Prostate gland (tissue), 2 donors: ENCODE measurements at places on chromosomes 3 and 15.

DNA sequence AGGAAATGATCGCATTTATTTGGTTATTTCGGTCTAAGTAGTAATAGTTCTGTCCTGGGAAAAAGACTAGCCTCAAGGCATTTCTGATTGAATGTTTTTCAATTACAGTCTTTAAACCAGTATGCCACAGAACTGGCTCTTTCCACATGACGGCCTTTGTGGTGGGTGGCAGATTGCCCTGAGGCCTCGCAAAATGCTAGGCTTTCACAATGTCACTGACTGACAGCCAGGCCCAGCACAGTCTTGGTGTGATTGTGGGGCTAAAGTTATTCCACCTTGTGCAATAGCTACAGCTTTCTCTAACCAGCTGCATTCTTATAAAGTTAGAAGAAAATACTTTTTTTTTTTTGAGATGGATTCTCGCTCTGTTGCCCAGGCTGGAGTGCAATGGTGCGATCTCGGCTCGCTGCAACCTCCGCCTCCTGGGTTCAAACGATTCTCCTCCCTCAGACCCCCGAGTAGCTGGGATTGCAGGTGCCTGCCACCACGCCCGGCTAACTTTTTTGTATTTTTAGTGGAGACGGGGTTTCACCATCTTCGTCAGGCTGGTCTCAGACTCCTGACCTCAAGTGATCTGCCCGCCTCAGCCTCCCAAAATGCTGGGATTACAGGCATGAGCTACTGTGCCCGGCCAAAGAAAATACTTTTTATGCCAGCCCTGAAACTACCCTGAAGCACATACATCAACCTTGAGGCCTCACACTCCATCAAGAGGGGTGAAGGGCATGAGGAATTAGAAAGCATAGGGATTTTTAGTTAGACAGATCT is 2.5 kb upstream of the ADIPOQ start:
- no peak for DNase-seq

- no peak for DNase-seq
Measured at GRCh38 chr3:25306066-25306465, 122.0 kb upstream of the RARB start.

DNA sequence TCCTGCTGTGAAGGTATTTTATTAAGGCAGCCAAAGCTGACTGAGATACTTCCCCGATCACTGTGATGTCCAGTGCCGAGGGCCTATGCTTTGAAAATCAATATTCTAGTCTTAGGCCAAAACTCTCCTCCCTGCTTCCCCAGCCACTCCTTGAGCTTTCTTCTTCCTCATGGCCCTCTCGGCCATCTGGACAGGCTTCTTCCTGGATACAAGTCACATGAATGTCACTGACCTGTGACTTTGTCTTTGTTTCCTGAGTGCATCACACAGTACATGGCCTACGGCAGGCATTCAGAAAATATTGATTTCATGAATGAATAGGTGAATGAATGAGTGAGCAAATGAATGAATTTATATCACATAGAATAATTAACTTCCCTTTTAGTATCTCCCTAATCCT is 24.6 kb upstream of the HES1 start:
- DNase-seq = no peak

GRCh38 chr3:71783152-71783551 is 1.8 kb downstream of the PROK2 start:
- no peak for DNase-seq

- no peak for DNase-seq
Measured at GRCh38 chr15:22810033-22810852, 23.8 kb downstream of the NIPA1 start.

GRCh38 chr3:196320137-196320536 is 2.1 kb upstream of the DYNLT2B start:
- no peak for DNase-seq

DNA sequence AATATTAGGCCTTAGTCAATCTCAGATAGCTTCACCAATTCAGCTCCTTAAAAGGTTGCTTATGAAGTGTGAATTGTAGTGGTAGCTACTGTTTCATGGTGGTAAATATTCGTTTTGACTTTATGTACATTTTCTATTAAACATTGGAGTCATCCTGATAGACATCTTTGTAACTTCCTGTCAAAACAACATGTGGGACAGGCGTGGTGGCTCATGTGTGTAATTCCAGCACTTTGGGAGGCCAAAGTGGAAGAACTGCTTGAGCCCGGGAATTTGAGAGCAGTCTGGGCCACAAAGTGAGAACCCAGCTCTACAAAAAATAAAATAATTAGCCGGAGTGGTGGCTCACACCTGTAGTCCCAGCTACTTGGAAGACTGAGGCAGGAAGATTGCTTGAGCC is 2.0 kb upstream of the TRIM59 start:
- DNase-seq = no peak

DNA sequence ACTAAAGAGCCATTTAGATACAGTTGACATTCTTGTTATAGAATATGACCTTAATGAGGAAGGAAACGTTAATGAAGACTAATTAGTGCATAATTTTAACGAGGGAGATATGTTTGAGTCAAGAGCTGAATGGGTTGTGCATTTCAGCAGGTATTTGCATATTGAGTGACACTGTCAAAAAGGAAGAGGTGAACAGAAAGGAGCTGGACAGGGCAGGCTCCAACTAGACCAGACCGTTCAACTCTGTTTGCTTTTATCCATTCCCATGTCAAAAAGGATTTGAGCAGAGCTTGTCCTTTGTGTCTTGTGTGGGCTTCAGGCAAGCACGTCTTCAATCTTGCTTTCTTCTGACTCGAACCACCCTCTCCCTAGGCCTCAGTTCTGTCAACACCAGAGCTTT is 40.7 kb downstream of the B3GALNT1 start:
- no peak for DNase-seq

- no peak for DNase-seq
Measured at GRCh38 chr15:94272251-94272898, 41.0 kb downstream of the MCTP2 start.

- no peak for DNase-seq
Measured at GRCh38 chr3:185613016-185613415, 26.9 kb downstream of the SENP2 start.

GRCh38 chr15:29910068-29910467 is 87.8 kb upstream of the TJP1 start:
- peak; percentile 37 for DNase-seq

- DNase-seq = peak; percentile 56
Measured at GRCh38 chr3:127043041-127043641, 60.2 kb downstream of the PLXNA1 start.

- DNase-seq = no peak
Measured at GRCh38 chr3:152359385-152360248, 90.9 kb downstream of the MBNL1 start.

DNA sequence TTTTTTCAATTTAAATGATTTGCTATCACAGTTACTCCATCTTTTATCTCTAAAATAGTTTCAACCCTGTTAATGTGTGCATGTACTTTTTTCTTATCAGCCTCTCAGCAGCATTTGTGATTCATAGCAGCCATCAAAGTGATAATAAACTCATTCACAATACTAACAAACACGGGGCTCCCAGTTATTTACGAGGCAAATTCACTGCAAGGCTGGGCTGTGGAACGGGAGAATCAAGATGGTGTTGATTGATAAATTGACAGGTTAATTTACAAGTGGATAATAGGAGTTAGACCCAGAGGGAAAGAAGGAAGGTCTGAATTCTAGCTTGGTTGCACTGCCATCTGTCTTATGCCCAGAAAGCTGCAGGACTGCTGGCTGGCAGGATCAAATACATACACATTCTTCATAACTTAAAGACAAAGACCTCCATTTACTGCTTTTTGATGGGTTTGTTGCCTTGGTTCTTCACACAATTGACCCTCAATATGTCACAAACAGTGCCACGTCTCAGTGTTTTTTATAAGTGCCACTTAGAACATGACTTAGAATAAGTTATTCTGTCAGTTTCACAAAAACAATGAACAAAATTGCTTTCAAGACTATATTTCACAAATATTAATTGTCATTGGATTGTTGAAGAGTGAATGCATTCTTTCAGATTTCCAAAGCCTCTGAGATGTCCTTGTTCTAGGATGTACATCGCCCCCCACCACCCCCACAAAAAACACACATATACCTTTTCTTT is 562.8 kb downstream of the NR2F2 start:
- peak; percentile 5 for DNase-seq

- DNase-seq = no peak
Measured at GRCh38 chr3:38022301-38022700, 7.1 kb downstream of the PLCD1 start.

GRCh38 chr3:109851854-109852253 is 514.5 kb upstream of the DPPA4 start:
- DNase-seq = no peak

- peak; percentile 37 for DNase-seq
Measured at GRCh38 chr3:168047190-168047795, 48.4 kb downstream of the GOLIM4 start.

GRCh38 chr15:98953000-98953787 is 54.4 kb downstream of the PGPEP1L start:
- no peak for DNase-seq

- peak; percentile 29 for DNase-seq
Measured at GRCh38 chr15:31867536-31868442, 162.5 kb upstream of the CHRNA7 start.

- no peak for DNase-seq
Measured at GRCh38 chr3:25396686-25397085, 31.4 kb upstream of the RARB start.

GRCh38 chr3:27533718-27534573 is 49.8 kb upstream of the SLC4A7 start:
- peak; percentile 5 for DNase-seq

GRCh38 chr3:24195504-24196230 is 250.6 kb downstream of the NR1D2 start:
- DNase-seq = no peak

DNA sequence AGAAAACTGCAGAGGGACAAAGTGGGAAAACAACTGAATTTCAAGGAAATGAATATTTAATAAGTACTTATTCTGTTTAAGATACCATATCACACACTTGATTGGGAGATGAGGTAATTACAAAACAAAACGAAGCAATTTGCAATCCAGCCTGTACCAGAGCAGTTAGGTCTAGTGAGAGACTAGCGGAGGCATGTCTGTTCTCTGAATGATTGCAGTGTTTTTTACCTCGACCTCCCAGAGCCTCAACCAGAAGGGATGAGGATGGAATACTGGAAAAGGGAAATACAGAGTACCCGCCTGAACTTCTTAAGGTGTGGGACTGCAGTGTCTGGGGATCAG is 59.5 kb downstream of the PIK3CB start:
- DNase-seq = no peak

GRCh38 chr15:35751413-35752133 is 205.6 kb upstream of the DPH6 start:
- DNase-seq = peak; percentile 64

DNA sequence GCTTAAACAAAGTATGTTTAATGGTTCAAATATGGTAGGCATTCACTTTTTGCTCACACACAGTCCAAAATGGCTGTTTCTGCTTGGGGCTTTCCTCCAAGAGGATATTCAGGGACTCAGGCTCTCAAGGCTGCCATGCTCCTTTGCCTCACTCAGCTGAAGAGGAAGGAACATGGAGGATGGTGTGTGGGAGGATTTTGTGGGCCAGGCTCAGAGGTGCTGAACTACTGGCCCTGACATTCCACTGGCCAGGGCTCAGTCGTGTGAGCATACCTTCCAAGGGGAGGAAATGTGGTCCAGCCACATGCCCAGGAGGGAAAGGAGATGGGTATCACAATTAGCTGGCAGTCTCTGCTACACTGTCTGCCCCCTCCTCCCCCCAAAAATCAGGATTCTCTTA is 8.7 kb downstream of the PXYLP1 start:
- no peak for DNase-seq

- no peak for DNase-seq
Measured at GRCh38 chr3:159607856-159608255, 380.8 kb upstream of the IL12A start.

GRCh38 chr3:192054881-192055280 is 593.9 kb downstream of the PYDC2 start:
- DNase-seq = no peak

- DNase-seq = no peak
Measured at GRCh38 chr3:172592898-172593669, 69.9 kb upstream of the TNFSF10 start.

- DNase-seq = no peak
Measured at GRCh38 chr3:101942356-101942755, 93.0 kb downstream of the NFKBIZ start.

DNA sequence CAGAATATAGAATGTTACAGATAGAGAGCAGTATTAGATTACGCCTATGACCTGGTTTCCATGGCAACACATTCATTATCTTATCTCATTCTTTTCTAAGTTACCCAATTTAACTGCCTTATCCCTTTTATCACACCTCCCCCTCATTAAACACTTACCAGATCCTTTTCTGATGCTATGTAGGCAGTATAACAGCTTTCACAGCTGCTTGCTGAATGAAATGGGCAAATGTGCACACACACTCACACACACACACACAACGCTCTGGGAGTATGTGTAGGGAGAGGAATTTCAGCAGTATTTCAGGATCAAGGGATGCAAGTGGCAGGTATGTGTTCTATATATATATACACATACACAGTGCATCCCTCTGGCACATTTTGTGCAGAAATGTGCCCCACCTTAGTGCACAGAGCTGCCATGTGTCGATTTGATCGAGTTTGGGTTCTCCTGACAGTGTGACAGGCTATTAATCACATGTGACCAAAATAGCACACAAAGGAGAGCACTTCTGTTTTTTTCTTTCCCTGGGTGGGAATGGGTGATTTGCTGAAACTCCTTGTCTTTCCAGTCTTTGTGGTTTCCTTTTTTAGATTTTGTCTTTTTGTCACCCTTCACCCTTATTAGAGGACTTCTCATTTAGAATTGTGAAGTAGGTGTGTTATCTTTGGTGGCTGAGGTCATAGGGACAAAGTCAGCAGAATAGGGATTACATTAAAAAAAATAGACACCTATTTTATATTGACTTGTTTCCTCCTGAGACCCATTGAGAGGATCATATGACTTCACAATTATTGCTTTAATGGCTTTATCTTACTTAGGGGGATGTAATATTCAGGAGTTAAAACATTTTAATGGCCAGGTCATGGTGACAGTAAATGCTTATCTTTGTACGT is 553.7 kb downstream of the PDCD6IP start:
- DNase-seq = no peak

GRCh38 chr3:131782751-131783150 is 252.1 kb downstream of the CPNE4 start:
- no peak for DNase-seq

GRCh38 chr15:55401786-55402246 is 6.3 kb downstream of the CCPG1 start:
- DNase-seq = no peak

DNA sequence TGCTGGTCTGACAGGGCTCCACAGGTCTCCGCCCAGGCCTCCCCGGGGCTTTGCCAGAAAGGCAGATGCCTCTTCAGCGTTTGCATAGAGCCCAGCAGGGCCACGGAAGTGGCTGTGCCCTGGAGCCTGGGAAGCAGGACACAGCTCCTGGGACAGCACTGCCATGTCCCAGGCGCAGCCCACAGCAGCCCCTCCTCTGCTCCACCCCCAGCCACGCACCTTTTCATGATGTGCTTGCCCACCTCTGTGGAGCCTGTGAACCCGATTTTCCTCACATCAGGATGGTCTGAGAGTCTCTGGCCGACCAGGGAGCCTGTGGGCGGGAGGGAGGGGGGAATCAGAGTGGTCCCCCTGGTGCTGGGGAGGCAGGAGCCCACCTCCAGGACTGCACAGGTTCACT is 33.9 kb upstream of the SLC41A3 start:
- no peak for DNase-seq

- no peak for DNase-seq
Measured at GRCh38 chr3:55619046-55619808, 132.1 kb upstream of the WNT5A start.

GRCh38 chr15:73058437-73058836 is 6.2 kb downstream of the NEO1 start:
- DNase-seq = no peak
